ENCODE measurements at places on chromosomes 1 and 21.
A peak's percentile ranks its signal among the peaks of the same experiment; 100 is the strongest.

DNA sequence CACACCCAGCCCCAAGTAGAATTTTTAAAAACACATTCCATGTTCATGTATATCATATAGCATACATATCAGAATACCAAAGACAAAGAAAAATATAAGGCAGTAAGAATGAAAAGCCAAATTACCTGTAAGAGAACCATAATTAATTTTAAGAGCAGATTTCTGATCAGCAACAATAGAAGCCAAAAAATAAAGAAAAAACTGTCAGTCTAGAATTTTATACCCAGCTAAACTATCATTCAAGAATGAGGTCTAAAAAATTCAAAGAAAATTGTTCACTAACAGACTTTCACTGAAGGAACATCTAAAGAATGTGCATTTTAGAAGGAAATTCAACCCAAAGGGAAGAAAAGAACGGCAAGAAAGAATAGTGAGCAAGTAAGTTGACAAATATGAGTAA lies 10.6 kb upstream of the FUCA1 start:
- no peak for DNase-seq

DNA sequence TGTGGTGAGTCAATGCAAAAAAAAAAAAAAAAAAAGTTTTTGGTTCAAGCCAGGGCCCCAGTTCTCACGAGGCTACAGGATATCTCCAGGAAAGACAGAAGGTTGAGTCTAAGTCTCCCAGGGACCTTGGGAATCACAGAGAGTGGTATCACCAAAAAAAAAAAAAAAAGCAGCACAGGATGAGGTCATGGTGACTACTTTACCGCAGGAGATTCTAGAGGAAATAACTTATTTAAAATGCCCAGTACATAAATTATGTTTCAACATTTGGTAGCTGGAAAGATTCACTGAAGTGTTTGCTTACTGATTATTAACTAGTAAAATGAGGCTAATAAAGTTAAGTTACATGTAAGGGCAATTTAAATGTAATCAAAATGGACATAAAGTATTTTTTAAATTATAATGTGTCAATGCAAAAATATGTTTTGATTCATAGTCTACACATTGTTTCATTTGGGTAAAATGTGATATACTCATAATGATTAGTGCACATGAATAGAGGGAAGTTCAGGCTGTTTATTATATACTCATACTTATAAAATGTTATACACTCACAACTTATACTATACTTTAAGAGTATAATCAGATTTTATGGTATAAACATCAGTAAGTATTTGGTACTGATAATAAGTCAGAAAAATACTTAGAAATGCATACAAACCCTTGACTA lies 84.1 kb downstream of the PLPPR5 start:
- no peak for DNase-seq

DNA sequence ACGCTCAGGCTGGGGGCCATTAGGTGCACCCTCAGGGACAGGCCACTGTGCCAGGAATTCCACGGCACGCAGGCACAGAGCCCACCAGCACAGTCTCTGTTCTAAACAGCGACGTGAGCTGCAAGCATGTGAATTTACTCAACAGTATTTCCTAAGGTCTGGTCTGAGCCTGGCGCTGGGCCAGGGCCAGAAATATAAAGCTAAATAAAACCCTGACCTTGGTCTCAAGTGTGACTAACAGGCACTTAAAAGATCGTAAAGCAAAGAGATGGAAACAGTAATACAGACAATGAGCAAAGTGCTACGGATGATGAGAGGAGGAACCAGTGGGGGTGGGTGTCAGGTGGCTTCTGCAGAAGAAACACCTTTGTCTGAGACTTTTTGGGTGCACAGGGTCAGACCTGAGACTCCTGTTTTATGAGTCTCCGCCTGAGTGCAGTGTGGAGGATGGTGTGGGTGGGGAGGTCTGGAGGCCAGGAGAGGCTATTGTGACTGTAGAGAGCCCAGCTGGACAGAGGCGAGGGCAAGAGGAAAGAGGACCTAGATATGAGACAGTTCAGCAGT lies 53.4 kb upstream of the EDN2 start:
- no peak for DNase-seq

DNA sequence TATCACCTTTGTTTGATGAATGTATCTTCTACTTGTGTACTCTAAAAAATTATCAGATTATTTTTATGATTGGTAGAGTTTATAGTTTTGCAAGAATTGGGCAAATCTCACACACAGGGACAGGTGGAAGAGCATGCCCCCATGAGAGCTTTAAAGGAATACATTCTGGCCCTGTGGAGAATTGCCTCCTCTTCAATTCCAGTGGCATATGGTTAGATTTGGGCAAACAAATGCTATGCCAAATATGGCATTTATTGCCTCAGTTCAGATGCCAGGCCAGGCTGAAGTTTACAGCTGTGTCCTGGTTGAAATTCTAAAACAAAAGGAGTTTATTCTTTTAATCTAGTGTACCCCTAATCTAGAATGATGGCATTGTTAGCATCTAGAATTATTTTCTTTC lies 162.4 kb upstream of the CACYBP start:
- DNase-seq: no peak

- DNase-seq: no peak
These were observed 14.1 kb downstream of the LDLRAP1 start for GRCh38 chr1:25557543-25557942.

DNA sequence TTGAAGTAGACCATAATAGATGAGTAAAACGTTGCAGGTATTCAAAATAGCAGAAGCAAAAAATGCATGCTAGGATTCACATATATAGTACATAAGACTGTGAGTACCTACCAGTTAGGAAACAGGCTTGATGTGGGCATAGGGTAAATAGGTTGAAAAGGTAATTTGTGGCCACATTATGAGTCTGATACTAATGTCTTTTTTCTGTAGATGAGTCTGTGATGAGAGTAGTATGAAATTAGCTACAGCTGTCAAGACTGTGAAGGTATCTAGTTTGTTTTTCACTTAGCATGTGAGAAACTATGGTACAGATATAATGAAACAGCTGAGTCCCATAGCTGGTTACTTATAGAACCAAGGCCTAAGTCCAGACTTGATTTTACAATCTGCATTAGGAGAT lies 12.4 kb upstream of the SPATA1 start:
- DNase-seq: no peak

DNA sequence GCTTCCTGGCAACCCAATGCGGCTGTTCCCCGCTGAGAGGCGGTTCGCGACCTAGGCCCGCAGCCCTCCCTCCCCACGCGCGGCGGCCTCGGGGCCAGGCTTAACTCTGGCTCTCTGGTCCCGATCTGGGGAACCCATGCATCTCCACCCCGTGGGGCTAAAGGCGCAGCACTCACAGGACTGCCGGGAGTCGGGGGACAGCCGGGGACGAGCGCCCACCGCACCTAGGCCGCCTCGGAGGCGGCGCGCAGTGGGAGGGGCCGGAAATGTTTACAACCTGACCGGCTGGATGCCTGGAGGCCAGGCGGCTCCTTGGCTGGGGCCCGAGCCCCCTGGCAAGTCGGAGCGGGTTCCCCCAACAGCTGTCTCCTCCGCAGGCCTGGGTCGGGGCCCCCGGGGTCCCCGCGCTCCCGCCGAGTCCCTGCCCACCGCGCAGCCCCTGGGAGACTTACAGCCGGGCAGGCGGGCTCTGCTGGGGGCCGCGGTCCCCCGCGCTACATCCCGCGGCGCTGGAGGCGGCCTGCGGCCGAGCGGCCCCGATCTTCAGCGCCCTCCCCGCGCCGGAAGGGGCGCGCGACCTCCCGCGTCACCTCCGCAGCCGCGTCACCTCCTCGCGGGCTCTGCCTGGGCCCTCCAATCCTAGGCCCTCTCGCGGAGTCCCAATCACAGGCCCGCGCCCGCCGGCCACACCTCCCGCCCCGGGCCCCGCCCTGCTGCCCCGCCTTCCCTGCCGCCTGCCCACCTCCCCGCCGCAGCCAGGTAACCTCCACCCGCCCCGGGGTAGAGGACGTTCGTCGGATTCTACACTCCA lies at the start of gene ADIPOR1:
TSS of gene ADIPOR1 (minus strand) at position 580 of the 811 bp plus-strand sequence. CDS start 7,242 bp downstream, outside the sequence.
- peak; percentile 89 for DNase-seq

- DNase-seq: no peak
These were observed 18.1 kb downstream of the ZDHHC18 start for GRCh38 chr1:26844424-26845196.

- DNase-seq: no peak
These were observed 36.9 kb upstream of the COA6 start for GRCh38 chr1:234336359-234336758.

- DNase-seq: no peak
These were observed 41.7 kb downstream of the USP48 start for GRCh38 chr1:21741206-21741605.

GRCh38 chr1:209774592-209774991 lies 9.8 kb downstream of the C1orf74 start:
- DNase-seq: no peak

- no peak for DNase-seq
These were observed 4.6 kb upstream of the CTPS1 start for GRCh38 chr1:40974945-40975344.

DNA sequence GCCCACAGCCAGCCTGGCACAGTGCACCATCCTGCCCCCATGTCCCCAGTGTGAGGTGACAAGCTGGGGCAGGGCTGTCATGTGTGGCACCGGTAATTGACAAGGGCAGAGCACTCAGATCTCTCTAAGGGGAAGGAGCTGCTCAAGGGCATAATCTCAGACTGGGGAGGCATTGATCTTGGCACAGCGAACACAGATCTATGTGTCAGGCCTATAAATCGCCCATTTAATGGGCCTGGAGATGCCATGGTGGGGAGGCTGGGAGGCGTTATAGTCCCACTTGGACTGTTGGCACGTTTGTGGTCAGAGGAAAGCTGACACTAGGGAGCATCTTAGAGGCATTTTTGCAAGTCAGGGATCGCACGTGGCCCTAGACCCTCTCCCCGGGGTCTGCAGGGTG lies 594.1 kb downstream of the PTPRU start:
- no peak for DNase-seq

DNA sequence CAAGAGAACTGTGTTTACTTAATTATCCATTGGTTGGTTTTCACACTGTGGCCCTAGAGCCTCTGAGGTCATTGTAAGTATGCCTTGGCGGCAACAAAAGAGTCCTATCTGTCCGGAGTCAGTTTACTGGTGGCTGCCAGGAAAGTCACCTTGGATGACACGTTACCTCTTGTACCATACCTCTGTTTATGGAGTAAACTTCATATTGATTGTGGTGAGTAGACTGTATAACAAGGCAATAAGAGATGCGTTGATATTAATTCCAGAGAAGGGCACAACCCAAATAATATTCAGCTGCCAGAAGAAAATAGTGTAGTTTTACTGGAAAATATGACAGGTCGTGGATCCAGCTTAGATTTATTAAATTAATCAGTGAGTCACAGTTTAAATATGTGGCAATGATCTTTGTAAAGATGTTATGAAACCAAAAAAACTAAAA lies 20.4 kb upstream of the KIF14 start:
- no peak for DNase-seq

GRCh38 chr1:187384504-187384903 lies 555.8 kb downstream of the PLA2G4A start:
- DNase-seq: no peak

DNA sequence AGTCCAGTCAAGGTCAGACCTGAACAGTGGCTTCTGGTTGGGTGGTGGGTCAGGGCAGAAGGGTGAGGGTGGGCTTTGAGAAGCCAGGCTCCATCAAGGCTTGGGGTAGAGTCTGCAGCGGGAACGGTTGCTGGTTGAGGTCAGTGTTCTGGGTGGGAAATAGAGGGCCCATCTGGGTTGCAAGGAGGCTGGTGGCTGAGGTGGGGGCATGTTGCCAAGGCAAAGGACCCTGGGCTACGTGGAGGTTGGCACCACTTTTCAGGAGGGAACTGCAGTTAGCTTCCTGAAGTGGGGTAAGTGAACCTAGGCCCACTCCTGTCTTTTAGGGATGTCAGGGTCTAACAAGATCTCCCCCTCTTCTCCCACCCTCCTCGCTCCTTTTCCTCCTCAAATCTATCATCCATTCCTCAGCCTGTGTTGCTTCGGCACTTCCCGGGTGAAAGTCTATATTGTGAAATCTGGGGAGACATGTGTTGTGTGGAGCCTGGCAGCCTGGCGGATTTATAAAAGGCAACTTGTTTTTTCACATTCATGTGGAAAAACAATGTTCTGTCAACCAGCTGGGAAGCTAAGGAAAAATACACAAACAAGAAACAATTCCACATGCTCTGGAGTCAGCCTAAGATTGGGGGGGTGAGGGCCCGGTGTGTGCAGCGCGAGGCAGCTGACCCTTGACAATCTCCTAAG lies 1.5 kb downstream of the IL22RA1 start:
- no peak for DNase-seq
